Caco-2 (cell line): ENCODE measurements at places on chromosomes 3 and 15. TPM values are rescaled to one million over a fixed set of nuclear protein-coding genes. Genes with fewer than 3 reads are reported as not detected.

Gene DNAJA4
- total RNA-seq, result 0.91 and 1.1 TPM in 2 replicates

DNA sequence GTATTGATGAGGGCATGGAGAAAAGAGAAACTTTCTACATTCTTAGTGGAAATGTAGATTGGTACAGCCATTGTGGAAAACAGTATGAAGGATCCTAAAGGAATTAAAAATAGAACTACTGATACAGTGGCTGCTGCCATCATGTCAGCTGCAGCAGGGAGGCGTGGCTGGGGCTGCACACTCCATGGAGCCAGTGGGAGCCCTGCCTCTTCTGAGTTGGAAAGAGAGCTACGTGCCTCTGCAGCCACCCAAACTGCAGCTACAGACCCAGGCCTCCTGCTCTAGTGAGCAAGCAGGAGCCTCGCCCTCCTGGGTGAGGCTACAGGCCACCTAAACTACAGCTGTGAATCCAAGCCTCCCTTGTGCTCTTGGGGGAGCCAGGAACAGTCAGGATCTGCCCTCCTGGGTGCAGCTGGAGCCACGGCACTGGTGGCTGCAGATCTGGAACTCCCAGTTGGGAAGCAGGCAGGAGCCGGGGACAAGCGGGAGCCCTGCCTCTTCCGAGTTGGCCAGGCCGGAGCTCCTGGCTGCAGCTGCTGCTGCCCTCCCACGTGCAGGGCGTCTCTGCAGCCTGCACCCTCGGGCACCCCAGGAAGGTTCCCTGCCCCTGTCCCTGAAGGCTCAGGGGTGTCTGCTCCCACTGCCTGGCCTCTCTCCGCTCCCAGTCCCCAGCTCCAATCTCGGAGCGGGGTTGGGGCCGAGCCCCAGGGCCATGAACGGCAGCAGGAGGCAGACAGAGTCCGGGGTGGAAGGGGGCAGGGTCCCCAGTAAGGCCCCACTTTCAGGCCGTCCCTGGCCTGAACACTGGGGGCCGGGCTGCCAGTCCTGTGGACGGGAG is 64.5 kb downstream of the THBS1 start:
- no peak for DNase-seq

DNA sequence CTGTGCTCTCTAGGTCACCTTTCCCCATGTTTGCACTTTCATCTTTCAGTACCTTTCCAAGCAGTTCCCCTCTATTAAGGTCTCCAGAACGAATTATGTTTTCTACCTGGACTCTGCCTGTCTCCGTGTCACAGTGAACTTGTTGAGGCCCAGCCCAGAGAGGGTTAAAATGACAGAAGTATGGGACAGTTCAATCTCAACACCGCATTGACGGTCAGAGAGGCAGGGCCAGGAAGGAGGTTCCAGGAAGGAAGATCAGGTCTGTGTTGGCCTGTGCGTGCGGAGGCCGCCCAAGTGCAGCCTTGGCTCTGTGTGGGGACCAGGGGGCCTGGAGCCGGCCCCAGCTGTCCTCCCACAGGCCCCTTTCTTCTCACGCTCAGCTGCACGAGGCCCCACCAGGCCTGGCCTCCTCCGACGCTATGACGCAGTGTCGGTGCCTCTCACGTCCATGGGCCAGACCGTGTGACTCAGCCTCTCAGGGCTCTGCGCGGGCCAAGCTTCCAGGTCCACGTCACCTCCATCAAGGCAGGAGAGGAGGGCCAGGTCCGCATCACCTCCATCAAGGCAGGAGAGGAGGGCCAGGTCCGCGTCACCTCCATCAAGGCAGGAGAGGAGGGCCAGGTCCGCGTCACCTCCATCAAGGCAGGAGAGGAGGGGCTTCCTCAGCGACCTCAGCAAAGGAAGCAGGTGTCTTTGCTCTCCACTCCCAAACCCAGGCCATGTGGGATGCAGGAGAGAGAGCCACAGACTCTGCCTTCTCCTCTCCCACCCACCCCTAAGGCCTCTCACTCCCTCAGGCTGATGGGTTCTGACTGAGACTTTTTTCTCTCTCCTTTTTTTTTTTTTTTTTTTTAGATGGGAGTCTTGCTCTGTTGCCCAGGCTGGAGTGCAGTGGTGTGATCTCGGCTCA is 83.1 kb downstream of the CPN2 start:
- DNase-seq, result peak; percentile 30

GRCh38 chr3:34844323-34844620 is 795.1 kb upstream of the ARPP21 start:
- DNase-seq, result no peak

DNA sequence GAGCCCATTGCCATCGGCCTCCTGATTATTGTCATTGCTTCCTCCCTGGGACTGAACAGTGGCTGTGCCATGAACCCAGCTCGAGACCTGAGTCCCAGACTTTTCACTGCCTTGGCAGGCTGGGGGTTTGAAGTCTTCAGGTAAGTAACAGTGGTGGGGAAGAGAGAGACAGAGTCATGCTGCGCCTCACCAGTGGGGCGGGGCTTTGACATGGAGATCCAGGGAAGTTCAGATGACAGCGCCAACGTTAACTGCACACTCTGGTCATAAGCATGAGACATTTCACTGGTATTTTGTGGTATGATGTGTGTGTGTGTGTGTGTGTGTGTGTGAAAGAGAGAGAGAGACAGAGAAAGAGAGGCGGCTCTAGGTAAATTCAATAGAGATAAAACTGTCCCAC is 41.0 kb downstream of the AQP9 start:
- no peak for DNase-seq

GRCh38 chr3:113133140-113133539 is 78.2 kb upstream of the BOC start:
- no peak for DNase-seq
